Activated T-cell treated with anti-CD3 and anti-CD28 coated beads, Interleukin-2, amount 50 U/mL, for 24 hours (primary cell): ENCODE measurements at places on chromosomes 11 and 22.
A peak's percentile ranks its signal among the peaks of the same experiment; 100 is the strongest.

- DNase-seq = no peak
Measured at GRCh38 chr22:29817724-29818123, 20.4 kb downstream of the ASCC2 start.

DNA sequence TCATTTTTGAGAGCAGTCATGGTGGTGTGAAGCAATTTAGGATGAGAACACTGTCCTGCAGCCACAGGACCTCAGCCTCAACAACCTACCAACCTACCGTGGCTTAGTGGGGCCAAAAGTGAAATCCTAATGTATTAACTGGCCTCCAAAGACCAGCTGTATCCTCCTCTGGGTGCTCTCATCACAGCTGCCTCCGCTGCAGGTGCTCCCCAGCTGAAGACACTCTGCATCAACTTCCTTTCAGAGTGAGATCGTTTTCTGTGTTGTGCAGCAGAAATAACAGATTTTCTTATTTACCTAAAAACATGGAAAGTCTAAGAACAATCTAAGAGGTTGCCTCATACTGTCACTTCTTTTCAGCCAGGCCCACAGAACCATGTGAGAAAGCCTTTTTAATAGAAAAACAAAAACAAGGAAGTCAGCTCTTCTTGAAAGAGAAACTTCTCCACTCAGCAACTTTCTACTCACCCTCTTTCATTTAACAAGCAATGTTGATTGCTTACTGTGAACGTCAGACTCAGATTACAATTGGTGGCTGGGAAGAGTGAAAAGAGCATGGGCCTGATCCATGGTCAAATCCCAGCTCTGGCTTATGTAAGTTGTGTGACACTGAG lies 136.1 kb downstream of the TENM4 start:
- no peak for DNase-seq

DNA sequence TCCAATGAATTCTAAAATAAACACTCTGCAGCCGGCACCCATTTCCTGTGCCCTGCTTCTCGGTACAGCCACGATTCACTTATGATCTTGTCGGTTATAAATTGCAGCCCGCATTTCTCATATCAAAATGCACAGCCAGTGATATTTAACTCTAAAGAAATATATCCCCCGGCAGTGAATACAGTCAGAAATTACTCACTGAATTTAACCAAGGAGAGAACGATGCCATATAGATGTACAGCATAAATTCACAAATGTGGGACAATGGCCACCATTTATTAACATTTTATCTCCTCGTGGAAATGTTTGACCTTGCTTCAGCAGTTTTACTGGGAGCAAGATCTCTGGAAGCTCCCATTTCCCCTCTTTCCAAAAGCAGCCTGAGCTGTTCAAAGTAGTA lies 1517.8 kb downstream of the BRD1 start:
- DNase-seq = no peak

DNA sequence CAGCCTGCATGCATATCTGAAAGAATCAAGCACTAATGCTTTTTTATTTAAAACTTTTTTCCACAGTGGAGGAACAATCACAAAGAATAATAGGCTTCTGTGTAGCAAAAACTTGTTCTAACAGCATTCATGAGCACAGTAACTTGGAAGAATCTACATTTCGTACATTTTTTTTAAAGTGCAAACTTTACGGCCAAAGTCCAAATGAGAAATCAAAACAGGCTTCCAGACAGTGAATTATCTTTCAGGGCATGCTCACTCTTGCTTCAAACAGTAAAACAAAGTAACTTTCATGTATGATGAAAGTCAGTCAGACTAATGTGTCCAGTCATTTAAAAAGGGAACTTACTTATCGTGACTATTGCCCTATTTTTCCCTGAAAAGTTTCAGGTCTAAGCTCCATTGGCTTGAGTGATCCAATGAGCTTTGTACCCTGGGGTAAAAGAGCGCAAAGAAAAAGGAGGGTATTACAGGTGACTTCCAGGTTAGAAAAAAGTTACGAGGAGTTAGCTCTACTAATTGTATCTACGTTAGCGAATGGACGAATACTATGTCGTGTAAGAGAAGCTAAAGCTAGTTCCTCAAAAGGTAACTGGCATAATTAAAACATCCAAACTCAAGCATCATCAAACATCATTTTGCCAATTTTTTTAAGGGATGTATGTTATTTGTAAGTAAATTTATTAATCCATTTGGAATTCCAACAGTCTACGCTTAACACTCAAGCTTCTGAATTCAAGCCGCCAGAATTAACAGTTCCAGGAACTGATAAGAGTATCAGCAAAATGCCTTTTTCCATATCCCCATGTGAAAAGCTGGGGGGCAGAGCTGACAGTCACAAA lies 1.7 kb downstream of the PICALM start:
- no peak for DNase-seq

- DNase-seq = no peak
Measured at GRCh38 chr22:27412866-27413445, 388.6 kb downstream of the MN1 start.

DNA sequence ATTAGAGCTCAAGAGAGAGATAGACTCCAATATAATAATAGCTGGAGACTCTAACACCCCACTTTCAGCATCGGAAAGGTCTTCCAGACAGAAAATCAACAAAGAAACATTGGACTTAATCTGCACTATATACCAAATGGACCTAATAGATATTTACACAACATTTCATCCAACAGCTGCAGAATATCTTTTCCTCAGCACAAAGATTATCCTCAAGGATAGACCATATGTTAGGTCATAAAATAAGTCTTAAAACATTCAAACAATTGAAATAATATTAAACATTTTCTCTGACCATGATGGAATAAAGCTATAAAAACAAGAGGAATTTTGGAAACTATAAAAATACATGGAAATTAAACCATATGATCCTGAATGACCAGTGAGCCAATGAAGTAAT lies 45.1 kb upstream of the FAM181B start:
- DNase-seq = no peak

- no peak for DNase-seq
Measured at GRCh38 chr11:30317030-30317429, 5.9 kb upstream of the ARL14EP start.

- DNase-seq = no peak
Measured at GRCh38 chr11:59778122-59778521, 22.9 kb downstream of the STX3 start.

DNA sequence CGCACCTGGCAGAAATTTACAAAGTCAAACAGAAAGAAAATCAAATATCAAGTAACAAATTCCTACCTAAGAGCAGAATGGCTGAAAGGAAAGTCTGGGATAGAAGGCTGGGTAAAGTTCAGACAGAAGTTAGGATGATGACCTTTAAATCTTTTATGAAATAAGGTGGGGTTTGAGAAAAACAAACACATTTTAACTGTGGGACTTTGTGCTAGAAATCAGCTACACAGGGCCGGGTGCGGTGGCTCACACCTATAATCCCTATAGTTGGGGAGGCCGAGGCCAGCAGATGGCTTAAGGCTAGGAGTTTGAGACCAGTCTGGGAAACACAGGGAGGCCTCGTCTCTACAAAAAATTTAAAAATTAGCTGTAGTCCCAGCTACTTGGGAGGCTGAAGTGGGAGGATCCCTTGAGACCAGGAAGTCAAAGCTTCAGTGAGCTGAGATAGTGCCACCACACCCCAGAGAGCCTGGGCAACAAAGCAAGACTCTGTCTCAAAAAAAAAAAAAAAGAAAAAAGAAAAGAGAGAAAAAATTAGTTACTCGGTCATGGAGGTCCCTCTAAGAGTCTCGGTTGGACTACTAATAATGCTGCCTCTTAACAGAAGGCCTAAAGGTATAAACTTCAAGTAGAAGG lies 119.7 kb upstream of the BID start:
- DNase-seq = no peak

DNA sequence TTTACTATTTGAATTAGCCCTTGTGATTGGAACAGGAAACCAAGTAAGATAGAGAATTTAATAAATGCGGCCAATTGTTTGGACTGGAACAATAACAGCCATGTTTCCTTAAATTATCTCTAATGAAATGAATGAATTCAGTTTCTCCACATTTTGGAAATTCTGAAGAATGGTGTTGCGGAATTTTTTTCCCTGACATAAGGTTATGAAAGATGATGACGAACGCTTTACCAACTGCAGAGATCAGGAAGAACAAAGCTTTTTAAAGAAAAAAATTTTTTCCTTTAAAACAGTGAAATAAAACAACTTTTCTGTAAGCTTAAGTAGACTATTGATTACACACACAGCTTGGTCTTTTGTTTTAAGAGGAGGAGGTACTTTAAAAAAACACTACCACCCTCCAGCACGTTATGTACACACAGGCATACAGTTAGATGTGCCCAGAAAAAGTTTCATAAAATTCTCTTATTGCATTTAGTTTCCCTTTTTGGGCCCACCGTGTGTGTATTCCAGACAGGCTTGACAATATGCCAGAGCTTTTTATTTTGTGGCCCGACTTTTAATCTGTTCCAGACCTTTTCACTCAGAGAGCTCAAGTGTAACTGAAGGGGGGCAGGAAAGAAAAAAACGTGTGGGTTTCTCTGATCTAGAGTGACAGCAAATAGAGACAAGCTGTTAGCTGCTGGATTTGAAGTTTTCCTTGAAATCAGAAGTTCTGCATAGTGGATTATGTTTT lies 77.3 kb downstream of the YAP1 start:
- no peak for DNase-seq

DNA sequence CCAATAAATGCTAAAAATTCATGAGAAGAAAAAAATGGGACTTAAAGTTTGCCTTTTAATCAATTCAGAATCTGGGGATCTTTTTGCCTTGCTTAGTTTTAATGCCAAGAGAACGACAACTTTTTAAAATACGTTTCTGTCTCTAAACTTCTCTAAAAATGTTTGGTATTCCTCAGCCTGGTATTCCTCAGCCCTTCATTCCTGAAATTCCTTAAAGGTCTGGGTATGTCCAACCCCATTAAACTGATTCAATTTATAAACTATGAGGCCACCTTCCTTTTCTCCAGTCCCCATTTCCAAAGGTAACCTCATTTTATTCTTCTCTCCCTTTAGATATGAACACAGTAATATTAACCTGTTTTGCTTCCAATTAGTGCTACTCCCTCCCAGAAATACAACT lies 16.6 kb downstream of the POLA2 start:
- DNase-seq = no peak

- DNase-seq = no peak
Measured at GRCh38 chr11:58654908-58655296, 32.4 kb downstream of the CNTF start.

- no peak for DNase-seq
Measured at GRCh38 chr11:126518071-126518971, 162.8 kb downstream of the ST3GAL4 start.

GRCh38 chr11:17702876-17703275 lies 16.5 kb upstream of the MYOD1 start:
- no peak for DNase-seq

GRCh38 chr11:130386056-130386455 lies 42.4 kb downstream of the ADAMTS8 start:
- no peak for DNase-seq

GRCh38 chr11:35262056-35262455 lies 123.1 kb downstream of the CD44 start:
- DNase-seq = no peak

- no peak for DNase-seq
Measured at GRCh38 chr11:45754741-45755140, 50.2 kb upstream of the SLC35C1 start.

DNA sequence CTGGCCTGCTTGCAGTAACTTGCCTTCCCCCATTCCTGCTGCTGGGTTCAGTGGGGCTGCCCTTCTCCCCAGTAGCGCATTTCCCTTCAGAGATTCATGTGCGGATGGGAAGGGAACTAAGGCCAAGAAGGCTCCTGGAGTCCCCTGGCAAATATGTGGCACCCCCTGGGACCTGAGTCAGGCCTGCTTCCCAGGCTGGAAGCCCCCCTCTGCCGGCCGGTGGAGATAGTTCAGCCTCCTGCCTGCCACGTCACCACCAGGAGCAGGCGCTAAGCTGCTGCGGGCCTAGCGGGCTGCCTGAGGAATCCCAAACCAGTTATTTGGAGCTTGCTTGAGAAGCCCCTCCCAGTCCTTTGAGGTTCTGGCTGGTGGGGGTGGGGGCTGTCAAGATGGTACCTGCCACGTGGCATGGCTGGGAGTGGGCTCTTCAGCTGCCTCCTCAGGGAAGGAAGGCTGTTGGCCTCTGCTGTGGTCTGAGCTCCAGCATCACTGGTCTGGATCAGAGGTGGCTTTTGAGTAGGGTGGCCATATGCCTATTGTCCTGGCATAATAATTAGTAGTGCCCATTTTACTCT lies 2.0 kb downstream of the SERPINH1 start:
- DNase-seq = no peak

GRCh38 chr22:46584081-46584921 lies 35.9 kb upstream of the GRAMD4 start:
- no peak for DNase-seq

- DNase-seq = no peak
Measured at GRCh38 chr11:73622926-73623593, 23.3 kb upstream of the PLEKHB1 start.

- DNase-seq = peak; percentile 68
Measured at GRCh38 chr11:61111786-61112517, 9.7 kb downstream of the CD5 start.

DNA sequence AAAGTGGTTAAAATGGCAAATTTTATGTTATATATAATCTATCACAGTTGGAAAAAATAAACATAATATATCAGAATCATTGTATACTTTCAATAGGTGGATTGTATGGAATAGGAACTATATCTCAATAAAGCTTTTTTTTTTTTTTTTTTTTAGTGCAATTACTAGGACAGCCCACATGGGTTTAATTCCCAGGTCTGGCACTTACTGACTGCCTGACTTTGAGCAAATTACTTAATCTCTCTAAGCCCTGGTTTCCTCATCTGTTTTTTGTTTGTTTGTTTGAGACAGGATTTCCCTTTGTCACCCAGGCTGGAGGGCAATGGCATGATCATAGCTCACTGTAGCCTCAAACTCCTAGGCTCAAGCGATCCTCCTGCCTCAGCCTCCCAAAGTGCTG lies 26.1 kb upstream of the BAIAP2L2 start:
- no peak for DNase-seq

GRCh38 chr22:17314487-17314886 lies 54.8 kb upstream of the CECR2 start:
- no peak for DNase-seq

- no peak for DNase-seq
Measured at GRCh38 chr11:36390963-36391471, 94.9 kb downstream of the PRR5L start.

DNA sequence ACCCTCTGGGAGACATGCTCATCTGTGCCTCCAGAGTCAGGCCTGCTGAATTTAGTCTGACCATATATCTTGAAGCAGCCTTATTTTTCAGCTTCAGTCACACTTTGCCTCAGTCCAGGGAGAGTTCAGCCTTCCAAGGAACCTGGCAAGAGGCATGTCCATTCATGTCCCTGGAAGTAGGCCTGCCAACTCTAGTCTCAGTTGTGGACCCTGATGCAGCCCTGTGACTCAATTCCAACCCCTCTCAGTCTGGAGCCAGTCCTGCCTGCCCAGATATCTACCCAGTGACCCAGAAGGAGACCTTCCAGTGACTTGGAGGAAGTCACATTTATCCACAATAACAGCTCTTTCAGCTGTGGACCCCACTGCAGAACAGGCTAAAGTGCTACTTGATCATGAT lies 566.6 kb downstream of the TMEM135 start:
- no peak for DNase-seq

- no peak for DNase-seq
Measured at GRCh38 chr11:69467646-69468045, 13.8 kb upstream of the LINC01488 start.
